ENCODE measurements at places on chromosomes 1 and 21. TPM values are rescaled to one million over a fixed set of nuclear protein-coding genes. Genes with fewer than 3 reads are reported as not detected.

BARHL2 gene
- not detected for total RNA-seq

LCE2B gene
- total RNA-seq = not detected

DNA sequence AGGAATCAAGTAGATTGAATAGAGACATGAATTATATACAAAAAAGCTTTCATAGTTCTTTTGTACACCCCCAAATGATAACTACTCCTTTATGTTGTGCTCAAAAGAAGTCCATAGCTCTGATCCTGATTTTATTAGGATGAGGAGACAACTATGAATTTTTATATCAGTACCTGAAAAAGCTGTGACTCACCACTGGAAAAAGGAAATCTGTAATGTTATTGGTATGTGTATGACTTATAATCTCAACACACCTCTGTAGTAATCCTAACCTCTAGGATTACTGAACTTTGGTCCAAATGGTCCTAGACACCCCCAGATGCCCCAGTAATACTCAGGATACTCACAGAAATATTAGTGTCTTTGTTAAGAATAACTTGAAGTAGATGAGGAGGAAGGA is 10.2 kb downstream of the PRKAB2 start:
- peak; percentile 92 for DNase-seq

DNA sequence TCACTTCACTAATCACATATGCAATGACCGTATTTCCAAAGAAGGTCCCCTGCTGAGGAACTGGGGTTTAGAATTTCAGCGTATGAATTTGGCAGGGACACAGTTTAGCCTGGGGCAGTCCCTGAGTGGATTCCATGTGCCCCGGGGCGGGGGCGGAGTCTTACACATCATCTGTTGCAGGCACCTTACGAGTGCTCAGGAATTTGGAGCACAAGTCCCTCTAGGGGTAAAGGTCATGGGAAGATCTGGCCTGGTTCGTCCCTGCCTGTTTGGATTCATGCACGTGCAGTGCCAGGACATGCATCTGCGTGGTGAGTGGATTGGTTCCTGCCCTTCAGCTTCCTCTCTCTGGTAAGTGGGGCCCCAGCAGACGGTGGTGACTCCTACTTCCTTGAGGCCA is 208.3 kb upstream of the C1orf174 start:
- DNase-seq = no peak

GRCh38 chr1:23148084-23148483 is 20.6 kb downstream of the LUZP1 start:
- DNase-seq = no peak

Measured in PC-3 (cell line).